ENCODE measurements at places on chromosomes 4 and X.

GRCh38 chr4:174286870-174287269 lies 3.2 kb downstream of the CEP44 start:
- DNase-seq: no peak

- no peak for DNase-seq
Observed at GRCh38 chrX:33339219-33339618, 127.9 kb upstream of the DMD start.

DNA sequence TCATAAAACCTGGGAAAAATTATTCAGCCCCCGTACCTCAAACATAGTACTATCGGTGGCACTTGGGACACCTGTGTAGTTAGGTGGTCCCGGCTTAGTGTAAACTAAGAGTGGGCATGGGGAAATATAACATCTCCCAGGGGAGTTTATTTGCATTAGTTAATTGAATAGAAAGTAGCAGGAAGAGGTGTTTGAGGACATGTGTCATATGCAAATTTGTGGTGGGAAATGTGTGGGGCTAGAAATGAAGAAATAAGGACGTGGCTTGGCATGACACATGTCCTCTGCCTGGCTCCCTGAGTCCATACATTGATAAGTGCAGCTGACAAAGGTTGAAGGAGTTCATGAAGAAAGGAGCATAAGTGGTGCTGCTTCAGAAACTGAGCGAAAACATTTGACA lies 483.6 kb downstream of the SH2D1A start:
- DNase-seq: no peak

GRCh38 chrX:123274796-123275195 lies 90.7 kb downstream of the GRIA3 start:
- no peak for DNase-seq

DNA sequence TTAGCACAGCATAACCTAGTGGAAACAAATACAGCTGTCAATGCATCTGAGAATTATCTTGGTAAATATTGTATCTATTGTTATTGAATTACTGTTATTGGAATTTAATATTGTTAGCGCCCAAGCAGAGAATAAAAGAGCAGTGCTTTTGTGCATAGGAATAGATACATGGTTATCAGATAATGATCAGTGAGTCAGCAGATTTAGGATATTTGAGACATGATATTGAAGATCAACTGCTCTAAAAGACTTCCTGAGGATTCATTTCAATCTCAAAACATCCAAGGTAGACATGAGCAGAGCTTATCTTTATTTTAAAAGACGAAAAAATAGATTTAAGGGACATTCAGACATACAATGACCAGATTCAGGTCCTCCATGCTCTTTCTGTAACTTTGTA lies 10.6 kb upstream of the H2AZ1 start:
- no peak for DNase-seq
